Ovary (tissue), 10 donors: ENCODE measurements at places on chromosomes 4 and X. TPM values are rescaled to one million over a fixed set of nuclear protein-coding genes. Genes with fewer than 3 reads are reported as not detected.
A peak's percentile ranks its signal among the peaks of the same experiment; 100 is the strongest.

DNA sequence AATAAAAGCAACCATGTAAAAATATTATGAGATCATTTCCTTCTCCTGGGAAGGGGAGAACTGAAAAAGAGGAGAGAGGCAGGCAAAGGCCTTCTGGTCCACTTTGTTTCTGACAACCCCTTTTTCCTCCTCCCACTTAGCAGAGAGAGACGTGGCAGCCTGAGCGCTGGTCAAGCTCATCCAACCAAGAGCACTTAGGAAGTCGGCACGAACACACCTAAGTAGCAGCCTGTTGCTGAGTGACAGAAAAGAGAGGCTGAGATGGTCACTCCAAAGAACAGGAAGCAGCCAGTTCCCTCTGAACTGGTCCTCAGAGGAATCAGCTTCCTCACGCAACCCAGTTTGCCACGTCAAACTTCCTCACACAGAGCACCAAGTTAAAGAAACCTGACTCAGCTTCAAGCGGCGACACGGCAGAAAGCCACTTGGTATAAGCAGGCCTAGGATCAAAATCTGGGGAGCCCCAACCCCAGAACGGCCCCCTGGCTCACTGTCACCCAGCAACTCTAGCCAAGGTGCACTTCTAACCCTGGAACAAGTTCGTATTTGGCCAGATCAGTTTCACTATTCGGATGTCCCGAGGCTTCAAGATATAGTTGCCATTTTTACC, 861 bp downstream of the SEC24D start:
- DNase-seq: peak; percentile 55
- H3K4me1 ChIP-seq: peaks cover 1% of the 10 kb centered on the region
- H3K36me3 ChIP-seq: no peaks in the 10 kb centered on the region
- H3K27me3 ChIP-seq: no peaks in the 10 kb centered on the region

DNA sequence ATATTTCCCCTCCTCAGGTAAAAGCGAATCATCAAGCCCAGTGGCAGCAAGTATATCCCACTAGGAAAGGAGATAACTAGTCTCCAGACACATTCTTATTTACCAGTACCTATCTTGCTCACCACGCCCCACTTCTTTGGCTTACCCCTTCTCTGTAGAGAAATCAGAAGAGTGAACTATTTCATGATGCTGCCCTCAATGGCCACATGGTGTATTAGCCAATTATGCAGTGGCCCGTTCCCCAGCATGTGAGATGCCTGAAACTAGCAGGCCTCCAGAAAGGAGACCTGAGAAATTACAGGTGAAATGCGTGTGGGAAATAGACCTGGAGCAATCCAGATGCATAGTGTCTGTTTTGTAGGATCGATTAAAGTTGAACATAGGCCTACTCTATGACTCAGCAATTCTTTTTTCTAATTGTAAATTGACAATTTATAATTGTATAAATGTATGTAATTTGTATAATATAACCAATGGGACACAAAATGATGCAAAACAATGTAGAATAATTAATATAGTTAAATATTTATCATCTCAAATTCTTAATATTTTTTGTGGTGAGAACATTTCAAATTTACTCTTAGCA, 87.3 kb downstream of the CXCL13 start:
- H3K4me3 ChIP-seq: no peak overlapping the region
- DNase-seq: no peak
- no peaks in the 10 kb centered on the region for H3K4me1 ChIP-seq
- no peak overlapping the region for H3K27ac ChIP-seq

Gene CPE
- 23.5 TPM for total RNA-seq

- H3K27me3 ChIP-seq: no peaks in the 10 kb centered on the region
- no peak overlapping the region for H3K27ac ChIP-seq
- H3K4me1 ChIP-seq: no peaks in the 10 kb centered on the region
- H3K36me3 ChIP-seq: no peaks in the 10 kb centered on the region
- no peak for DNase-seq
These were observed 14.2 kb upstream of the PABPC4L start for GRCh38 chr4:134215620-134216344.

- DNase-seq: no peak
- no peak overlapping the region for H3K27ac ChIP-seq
- H3K4me3 ChIP-seq: no peak overlapping the region
- H3K4me1 ChIP-seq: peaks cover 3% of the 10 kb centered on the region
- no peaks in the 10 kb centered on the region for H3K36me3 ChIP-seq
These were observed 2.7 kb downstream of the N4BP2 start for GRCh38 chr4:40059362-40059761.

- H3K27me3 ChIP-seq: no peaks in the 10 kb centered on the region
- H3K4me3 ChIP-seq: no peak overlapping the region
- no peaks in the 10 kb centered on the region for H3K36me3 ChIP-seq
- H3K4me1 ChIP-seq: peaks cover 27% of the 10 kb centered on the region
- no peak for DNase-seq
These were observed 16.3 kb downstream of the CD99 start for GRCh38 chrX:2707334-2707760.

Gene TMEM271
- total RNA-seq: not detected

DNA sequence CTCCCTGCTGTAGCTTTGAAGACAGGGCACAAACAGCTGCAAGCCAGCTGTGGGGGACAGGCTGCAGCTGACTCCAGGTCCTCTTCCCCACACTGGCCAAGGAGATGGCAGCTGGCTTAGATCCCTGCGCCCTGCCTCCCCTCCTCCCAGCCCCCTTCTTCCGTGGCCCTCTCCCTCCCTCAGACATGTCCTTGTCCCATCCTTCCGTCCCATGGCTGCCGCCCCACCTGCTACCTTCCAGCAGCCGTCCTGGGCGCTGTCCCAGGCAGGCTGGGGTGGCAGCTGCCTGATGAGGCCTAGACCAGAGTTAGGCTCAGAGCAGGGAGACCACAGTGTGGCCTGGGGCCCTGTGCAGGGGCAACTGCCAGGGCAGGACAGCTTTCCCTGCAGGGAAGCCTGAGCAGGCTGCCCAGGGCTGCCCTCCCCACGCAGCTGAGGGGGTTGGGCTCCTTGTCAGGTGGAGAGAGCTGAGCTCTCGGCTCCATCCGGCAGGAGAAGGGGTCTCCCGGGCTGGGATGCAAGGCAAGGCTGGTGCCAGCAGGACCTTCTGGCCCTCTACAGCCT, 3.3 kb upstream of the BGN start:
- no peaks in the 10 kb centered on the region for H3K36me3 ChIP-seq
- no peak for DNase-seq
- H3K27ac ChIP-seq: no peak overlapping the region
- no peak overlapping the region for H3K4me3 ChIP-seq
- peaks cover 10% of the 10 kb centered on the region for H3K4me1 ChIP-seq

- H3K4me3 ChIP-seq: no peak overlapping the region
- H3K36me3 ChIP-seq: no peaks in the 10 kb centered on the region
- no peak for DNase-seq
- no peak overlapping the region for H3K27ac ChIP-seq
- H3K4me1 ChIP-seq: no peaks in the 10 kb centered on the region
- no peaks in the 10 kb centered on the region for H3K27me3 ChIP-seq
These were observed 43.3 kb upstream of the PDGFC start for GRCh38 chr4:157014621-157015591.

DNA sequence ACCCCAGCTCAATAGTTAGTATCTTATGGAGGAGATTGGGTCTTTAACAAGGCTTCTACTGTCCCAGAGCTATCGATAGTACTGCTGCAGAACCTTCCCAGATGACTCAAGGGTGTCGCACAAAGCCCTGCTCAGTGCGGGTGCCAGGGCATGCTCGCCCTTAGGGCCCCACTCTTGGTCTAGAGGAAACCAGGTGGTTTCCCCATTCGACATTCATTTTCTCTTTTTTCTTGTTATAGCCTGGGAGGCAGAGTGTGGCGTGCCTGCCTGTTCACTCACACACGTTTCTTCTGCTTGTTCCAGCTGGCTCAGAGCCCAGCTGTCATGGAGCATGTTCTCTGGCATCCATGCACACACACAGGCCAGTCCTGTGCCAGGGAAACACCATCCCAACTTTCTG, 144.5 kb downstream of the SMIM20 start:
- no peak overlapping the region for H3K27ac ChIP-seq
- no peak overlapping the region for H3K4me3 ChIP-seq
- H3K4me1 ChIP-seq: no peaks in the 10 kb centered on the region

DNA sequence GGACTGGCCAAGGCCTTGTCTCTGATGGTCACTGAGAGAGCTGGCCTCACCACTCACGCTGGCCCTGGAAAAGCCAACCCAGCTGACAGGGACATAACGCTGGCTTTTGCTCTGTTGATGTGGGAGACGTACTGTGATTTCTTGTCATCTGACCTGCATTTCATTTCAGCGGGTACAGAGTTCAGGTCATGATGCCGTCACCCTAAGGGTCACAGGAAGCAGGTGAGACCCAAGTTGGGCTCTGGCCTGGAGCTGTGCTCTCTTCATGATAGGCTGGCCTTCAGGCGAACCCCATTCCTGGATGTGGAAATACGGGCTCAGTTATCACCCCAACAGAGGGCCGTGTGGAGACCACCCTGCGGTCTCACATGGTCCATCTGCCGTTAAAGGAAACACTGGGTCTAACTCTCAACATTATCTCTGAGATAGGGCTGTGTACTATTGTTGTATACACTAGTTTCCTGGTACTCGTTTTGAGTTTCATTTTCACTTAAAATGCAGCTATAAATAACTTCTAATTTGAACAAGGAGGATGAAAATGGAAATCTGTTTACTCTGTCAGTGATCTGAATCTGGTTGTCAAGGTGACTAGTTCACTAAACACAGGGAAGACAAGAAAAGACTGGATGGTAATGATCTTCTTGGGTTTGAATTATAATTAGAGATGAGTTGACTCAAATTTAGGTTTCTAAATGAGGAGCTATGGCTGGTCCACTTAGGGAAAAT, 89.1 kb downstream of the TBC1D9 start:
- H3K27me3 ChIP-seq: no peaks in the 10 kb centered on the region
- H3K4me3 ChIP-seq: no peak overlapping the region
- H3K4me1 ChIP-seq: peaks cover 3% of the 10 kb centered on the region
- no peak for DNase-seq
- H3K36me3 ChIP-seq: no peaks in the 10 kb centered on the region
- no peak overlapping the region for H3K27ac ChIP-seq

Gene TRIML2
- total RNA-seq: not detected

Gene FABP2
- total RNA-seq: 0.11 TPM

DNA sequence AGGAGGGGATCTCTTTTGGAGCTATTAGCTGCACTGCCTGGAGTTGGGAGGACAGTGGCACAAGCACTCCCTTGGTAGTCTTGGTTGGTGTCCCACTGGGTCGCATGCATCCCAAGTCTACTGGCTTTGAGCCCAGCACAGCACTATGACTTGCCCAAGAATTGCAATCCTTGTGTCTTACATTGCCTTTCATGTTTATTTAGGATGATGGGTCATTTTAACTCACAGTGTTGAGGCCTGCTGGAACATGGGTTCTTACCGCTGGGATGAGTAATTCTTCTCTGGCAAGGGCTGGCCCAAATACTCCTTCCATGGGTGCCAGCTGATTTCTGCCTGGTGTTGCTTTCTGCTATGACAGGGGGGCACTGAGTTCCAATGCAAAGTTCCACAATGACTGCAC, 185.5 kb downstream of the TEX13C start:
- no peak for DNase-seq
- no peaks in the 10 kb centered on the region for H3K36me3 ChIP-seq
- no peaks in the 10 kb centered on the region for H3K27me3 ChIP-seq
- H3K4me1 ChIP-seq: no peaks in the 10 kb centered on the region

Gene ARR3
- not detected for total RNA-seq

GRCh38 chr4:1813231-1813630, 20.1 kb downstream of the FGFR3 start:
- no peaks in the 10 kb centered on the region for H3K27me3 ChIP-seq
- no peak for DNase-seq
- no peak overlapping the region for H3K4me3 ChIP-seq
- H3K36me3 ChIP-seq: no peaks in the 10 kb centered on the region
- H3K4me1 ChIP-seq: no peaks in the 10 kb centered on the region

DNA sequence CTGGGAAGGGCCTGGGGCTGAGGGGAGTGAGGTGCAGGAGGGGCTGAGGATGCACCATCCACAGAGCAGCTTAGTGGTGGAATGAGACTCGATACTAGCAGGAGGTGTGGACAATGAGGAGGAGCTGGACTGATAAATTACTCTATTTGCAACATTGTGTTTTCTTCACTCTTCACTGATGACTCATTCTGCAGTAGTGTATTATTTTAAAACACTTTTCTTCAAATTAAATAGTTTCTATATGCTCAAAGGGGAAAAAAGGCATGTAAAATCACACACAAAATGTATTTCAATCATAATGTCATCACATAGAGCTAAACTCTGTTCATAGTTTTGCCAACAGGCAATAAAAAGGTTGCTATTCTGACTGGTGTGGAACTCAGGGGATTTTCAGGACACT, 467.0 kb upstream of the CTSO start:
- no peak overlapping the region for H3K27ac ChIP-seq
- H3K4me3 ChIP-seq: no peak overlapping the region
- no peaks in the 10 kb centered on the region for H3K27me3 ChIP-seq

GRCh38 chr4:59615316-59615715, 1584.8 kb upstream of the ADGRL3 start:
- no peaks in the 10 kb centered on the region for H3K4me1 ChIP-seq
- no peaks in the 10 kb centered on the region for H3K27me3 ChIP-seq
- no peak overlapping the region for H3K27ac ChIP-seq
- no peak overlapping the region for H3K4me3 ChIP-seq
- no peak for DNase-seq
- no peaks in the 10 kb centered on the region for H3K36me3 ChIP-seq

Gene INTS6L
- total RNA-seq: 16.4 TPM

DNA sequence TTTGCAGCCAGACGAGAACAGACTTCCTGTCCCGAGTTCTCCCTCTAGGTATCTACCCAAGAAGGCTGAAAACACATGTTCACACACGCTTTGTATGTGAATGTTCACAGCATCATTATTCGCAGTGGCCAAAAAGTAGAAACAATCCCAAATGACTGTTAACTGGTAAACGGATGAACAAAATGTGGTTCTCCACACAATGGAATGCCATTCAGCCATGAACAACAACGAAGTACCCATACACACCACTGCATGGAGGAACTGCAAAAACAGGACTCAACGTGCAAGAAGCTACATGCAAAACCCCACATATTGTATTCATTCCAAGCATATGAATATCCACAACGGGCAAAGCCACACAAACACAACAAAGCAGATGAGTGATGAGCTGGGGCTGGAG, 45.0 kb downstream of the PDHA1 start:
- H3K27ac ChIP-seq: no peak overlapping the region
- H3K4me3 ChIP-seq: no peak overlapping the region
- H3K4me1 ChIP-seq: no peaks in the 10 kb centered on the region
- DNase-seq: no peak
- H3K27me3 ChIP-seq: no peaks in the 10 kb centered on the region

- no peak for DNase-seq
- no peaks in the 10 kb centered on the region for H3K27me3 ChIP-seq
- no peaks in the 10 kb centered on the region for H3K36me3 ChIP-seq
- no peak overlapping the region for H3K27ac ChIP-seq
- H3K4me3 ChIP-seq: no peak overlapping the region
These were observed 1410.9 kb downstream of the PCDH18 start for GRCh38 chr4:136121426-136121825.

DNA sequence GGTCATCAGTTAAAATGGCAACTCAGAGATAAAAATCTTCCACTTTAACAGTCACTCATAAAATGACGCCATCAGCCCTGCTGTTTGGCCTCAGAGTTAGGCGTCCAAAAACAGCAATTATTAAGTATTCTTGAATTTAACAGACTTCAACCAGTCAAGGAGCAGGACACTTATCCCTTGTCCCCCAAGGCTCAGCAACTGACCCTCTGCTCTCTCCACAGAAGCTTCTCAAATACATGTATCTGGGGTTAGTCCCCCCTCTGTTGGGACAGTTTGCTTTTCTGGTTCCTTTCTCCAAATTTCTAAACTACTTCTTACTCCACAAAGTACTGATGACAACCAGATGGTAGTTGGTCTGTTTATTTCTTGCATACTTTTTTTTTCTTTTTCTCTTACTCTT, 54.4 kb downstream of the SOD3 start:
- no peak for DNase-seq
- no peaks in the 10 kb centered on the region for H3K36me3 ChIP-seq
- no peak overlapping the region for H3K4me3 ChIP-seq
- H3K4me1 ChIP-seq: no peaks in the 10 kb centered on the region

Gene CACNA1F
- 0.15 TPM for total RNA-seq
